ENCODE measurements at places on chromosomes 2 and 18.
A peak's percentile ranks its signal among the peaks of the same experiment; 100 is the strongest.

DNA sequence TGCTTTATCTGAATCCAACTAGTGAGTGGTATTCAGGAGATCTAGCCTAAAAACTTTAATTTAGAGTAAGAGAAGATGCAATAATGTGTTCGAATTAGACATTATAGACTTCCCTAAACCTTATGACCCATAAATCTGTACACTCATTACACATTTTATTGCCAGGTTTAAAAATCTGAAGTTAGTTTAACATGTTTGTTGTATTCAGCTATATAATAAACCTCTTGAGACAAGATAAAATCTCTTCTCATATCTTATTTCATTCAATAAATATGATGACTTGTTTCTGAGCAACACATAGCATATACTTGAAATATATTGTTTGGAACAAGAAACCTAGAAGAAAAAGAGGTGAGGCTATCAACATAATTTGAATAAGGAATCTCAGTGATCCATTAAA is 150.7 kb downstream of the CDH7 start:
- DNase-seq, result no peak

DNA sequence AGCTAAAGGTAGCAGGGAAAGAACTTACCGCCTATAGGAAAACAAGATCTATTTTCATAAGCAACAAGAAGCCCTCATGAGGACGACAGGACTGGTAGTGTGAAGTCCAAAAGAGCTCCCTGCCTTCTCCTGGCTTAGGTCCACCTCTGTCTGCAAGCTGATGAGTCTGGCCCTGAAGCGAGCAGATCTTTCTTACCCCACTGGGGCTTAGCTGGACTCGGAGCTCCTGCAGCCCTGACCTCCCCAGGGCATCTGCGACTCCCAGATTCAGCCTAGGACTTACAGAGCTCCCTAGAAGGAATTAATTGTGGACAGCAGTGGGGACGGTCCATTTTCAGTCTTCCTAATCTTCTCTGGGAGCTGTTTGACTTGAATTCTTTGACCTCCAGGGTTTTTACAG is 53.7 kb downstream of the MCFD2 start:
- DNase-seq, result no peak

DNA sequence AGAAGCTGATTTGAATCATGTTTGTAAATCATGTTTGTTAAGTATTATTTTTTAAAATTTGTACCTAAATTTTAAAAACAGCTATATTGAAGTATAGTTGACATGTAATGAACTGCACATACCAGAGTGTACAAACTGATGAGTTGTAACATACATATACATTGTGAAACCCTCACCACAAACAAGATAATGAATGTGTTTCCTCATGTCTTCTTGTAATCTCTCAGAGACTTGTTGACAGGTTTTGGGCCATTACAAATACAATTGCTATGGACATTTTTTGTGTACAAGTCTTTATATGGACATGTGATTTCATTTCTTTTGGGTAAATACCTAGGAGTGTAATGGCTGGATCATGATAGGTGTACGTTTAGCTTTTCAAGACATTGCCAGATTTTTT is 21.5 kb downstream of the WDR43 start:
- DNase-seq, result no peak

- DNase-seq, result no peak
Observed at GRCh38 chr2:26952374-26952773, 18.1 kb upstream of the MAPRE3 start.

- no peak for DNase-seq
Observed at GRCh38 chr2:98072442-98072841, 14.5 kb upstream of the VWA3B start.

GRCh38 chr2:110126086-110126773 is 10.6 kb upstream of the MALL start:
- DNase-seq, result no peak

- DNase-seq, result peak; percentile 28
Observed at GRCh38 chr18:48813833-48814489, 136.8 kb downstream of the SMAD7 start.

GRCh38 chr2:230090967-230091366 is 22.2 kb upstream of the SLC16A14 start:
- no peak for DNase-seq

- DNase-seq, result no peak
Observed at GRCh38 chr2:72830273-72830672, 4.4 kb upstream of the EXOC6B start.

DNA sequence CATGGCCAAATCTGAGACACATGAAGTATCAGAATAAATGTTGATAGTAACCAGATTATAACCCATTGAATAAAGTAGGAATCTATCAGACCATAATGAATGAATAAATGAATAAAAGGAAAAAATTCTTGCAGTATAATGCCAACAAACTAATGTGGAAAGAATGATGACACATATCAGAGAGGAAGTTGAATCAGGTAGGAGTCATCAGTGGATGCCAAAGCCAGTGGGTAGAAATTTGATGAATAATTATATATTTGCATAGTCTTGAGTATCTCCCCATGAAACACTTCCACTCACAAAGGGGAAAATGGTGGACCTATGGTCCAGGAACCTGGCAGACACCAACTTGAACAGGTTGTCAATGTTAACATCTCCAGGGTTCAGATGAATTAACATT is 68.6 kb downstream of the GALNT3 start:
- no peak for DNase-seq

DNA sequence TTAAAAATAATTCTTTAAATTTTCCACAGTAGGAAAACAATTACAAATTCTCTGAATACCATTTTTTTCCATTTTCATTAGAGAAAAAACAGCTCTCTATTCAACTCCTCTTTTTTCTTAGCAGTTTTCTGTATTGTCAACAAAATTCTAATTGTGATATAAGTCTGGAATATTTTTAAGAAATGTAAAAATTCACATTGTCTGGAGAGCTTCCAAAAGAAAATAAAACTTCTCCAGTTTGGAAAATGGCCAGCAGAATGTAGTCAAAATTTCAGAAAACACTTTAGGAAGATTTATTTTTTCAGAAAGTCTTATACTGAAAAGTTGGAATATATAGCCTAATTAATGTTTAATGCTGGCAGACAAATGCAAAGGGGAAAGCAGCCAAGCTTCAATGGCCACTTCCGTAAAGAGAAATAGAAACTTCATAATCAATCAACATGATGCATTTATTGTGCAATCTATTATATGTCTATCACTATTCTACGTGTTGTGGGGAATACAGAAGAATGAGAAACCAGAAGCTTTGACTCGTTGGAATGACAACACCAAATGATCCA is 733.2 kb upstream of the PKDCC start:
- DNase-seq, result no peak

DNA sequence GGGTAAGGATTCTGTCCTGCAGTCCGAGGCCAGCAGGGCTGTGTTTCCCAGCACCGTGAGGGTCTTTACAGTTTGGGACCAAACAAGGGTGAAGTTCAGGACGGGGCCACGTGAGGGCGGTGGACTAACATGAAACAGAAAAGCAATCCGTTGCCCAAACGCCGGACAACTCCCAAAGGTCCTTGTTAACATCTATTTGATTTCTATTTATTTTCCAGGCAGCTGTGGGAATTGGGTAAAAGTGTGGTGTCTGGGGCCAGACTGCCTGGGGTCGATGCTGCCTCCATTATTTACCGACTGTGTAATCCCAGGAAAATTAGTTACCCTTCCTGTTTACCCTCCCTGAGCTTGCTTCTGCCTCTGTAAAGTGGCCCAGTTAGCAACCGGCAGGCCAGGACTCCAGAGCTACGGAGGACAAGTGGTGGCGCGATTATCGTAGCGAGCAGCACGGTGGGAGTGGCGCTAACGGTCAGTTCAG is 66.3 kb upstream of the TCF7L1 start:
- peak; percentile 82 for DNase-seq

- DNase-seq, result no peak
Observed at GRCh38 chr2:172253190-172254052, 150.7 kb upstream of the DLX2 start.

GRCh38 chr18:55486936-55487335 is 101.1 kb downstream of the TCF4 start:
- no peak for DNase-seq

DNA sequence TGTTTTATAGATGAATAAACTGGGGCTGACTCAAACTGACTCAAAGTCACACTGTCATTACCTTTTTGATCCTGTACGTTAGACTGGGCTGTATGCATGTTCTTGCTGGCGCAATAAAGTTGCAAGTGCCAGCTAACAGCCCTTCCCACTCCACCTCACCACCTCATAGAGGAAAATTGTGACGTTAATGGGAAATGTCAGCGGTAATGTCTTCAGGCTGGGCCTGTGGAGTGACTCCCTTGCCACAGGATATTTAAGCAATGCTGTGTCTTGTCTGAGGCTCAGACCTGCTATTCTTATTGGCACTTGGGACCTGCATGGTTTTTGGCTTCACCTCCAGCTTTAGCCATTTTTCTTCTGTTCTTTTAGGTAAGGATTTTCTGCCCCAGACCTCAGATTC is 25.2 kb upstream of the CASP10 start:
- DNase-seq, result no peak

GRCh38 chr2:45649462-45649857 is 2.0 kb upstream of the PRKCE start:
- DNase-seq, result no peak

GRCh38 chr2:162217598-162217997 is 25.6 kb downstream of the FAP start:
- DNase-seq, result no peak

DNA sequence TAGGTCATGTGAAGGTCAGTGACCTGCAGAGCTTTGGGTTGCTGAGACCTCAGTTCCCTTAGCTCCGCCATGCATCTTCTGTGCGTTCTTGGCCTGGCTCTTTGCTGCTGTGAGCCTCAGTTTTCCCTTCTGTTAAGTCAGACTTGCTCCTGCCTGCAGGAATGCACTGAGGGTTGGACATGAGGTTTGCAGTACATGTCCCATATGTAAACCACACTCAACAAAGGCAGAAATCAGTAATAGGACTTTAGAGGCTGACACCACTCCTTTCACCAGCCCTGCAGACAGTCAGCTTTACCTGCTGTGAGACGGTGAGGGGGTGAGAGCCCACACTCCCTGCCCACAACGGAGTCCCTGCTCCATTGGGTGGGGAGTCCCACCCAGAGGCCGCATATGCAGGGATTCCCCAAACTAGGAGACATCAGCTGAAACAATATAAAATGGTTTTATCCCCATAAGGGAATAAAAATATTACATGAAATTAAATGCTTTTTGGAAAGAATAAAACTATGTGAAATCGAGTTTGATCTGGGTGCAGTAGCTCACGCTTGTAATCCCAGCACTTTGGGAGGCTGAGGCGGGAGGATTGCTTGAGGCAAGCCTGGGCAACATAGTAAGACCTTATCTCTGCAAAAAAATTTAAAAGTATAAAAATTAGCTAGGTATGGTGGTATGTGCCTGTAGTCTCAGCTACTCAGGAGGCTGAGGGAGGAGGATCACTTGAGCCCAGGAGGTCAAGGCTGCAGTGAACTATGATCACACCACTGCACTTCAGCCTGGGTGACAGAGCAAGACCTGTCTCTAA is 55.1 kb downstream of the MYO7B start:
- no peak for DNase-seq

DNA sequence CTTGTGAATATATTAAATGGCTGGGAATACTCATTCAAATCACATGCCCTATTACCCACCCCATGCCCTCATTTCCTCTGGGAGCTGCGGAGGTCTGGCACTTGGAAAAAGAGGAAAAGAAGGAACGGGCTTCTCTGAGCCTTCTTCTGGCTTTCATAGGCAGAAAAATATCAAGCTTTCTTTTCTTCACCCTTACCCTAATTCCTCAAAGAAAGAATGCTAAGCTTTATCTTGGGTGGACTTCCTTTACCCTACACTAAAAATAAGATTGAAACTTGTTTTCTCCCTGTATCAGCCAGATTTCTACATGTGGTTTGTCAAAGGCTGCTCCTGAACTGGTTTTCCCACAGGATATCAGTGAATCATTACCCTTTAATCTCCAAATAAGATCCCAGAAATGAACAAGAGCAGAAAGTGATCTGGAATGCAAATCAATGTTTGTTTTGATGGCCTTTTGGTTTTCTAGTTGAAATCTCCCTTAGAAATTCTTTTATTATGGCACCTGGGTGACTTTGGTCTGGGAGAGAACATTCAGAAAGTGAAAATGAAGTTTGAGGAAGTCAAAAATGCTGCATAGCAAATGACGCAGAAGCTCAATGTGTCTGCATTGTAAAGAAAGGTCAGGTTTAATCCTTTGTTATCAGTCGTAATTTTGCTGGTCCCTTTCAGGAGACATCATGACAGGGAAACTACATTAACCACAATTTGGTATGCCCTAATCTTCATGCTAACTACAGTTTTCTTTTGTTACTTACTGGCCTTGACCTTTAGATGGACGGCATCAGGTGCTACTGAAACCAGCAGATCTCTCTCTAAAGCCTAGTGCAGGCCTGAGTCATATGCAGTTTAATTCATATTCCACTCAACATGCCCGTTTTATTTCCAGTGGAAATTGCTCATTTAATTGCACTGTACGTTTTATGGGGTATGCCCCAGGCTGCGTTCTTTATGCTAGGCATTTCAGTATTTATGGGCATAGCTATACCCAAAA is 46.6 kb upstream of the HNRNPA3 start:
- DNase-seq, result no peak

DNA sequence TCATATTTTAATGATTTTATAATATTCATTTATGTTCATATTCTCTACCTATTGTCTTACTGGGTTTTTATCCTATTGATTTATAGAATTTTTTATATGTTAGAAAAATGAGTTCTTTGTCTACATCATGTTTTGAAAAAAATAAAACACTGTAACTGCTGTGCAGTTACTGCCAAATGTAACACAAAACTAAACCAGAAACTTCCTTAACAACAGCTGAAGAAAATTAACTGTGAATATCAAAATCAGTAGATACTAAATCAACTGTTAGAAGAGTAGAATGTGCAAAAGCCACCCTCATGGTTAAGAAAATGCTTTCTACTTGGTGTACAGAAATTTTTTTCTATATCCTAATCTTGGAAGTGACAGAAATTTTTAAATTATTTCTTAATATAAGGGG is 69.5 kb downstream of the PTRHD1 start:
- DNase-seq, result no peak

- no peak for DNase-seq
Observed at GRCh38 chr2:20443276-20443920, 3.5 kb upstream of the RHOB start.

GRCh38 chr18:10145546-10145945 is 231.7 kb downstream of the VAPA start:
- no peak for DNase-seq

- no peak for DNase-seq
Observed at GRCh38 chr2:28004086-28004485, 113.6 kb downstream of the BABAM2 start.

All from left ventricle myocardium superior (tissue), 1 donor.